Cardiac fibroblast (primary cell): ENCODE measurements at places on chromosomes 3 and 15.

- no peak for DNase-seq
Observed at GRCh38 chr3:126765187-126766069, 61.4 kb downstream of the CHCHD6 start.

DNA sequence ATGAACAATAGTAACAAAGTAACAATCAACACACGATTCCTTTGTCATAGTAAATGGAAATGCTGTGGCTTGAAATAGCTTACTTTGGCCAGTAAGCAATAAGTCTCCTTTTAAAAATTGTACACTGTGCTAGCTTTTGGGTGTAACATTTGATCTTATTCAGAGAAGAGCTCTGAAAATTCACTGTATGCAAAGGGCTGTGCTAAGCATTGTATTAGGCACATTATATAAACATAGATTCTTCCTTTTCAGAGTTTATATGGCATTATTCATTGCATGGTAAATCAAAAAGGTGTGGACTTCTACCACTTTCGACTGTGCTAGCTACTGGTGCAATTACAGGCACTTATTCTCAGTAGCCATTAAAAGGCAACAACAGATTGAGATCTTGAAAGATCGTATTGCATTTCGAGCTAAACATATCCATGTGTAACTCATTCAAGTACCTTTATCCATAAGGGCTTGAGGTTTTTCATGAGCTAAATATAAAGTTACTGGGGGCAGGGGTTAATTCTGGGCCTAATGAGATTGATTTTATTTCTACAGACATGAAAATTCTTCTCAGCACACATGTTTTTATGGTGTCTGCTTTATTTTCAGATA lies 246.8 kb downstream of the NR1D2 start:
- DNase-seq, result no peak

- DNase-seq, result no peak
Observed at GRCh38 chr3:97975466-97975865, 3.2 kb upstream of the RIOX2 start.

DNA sequence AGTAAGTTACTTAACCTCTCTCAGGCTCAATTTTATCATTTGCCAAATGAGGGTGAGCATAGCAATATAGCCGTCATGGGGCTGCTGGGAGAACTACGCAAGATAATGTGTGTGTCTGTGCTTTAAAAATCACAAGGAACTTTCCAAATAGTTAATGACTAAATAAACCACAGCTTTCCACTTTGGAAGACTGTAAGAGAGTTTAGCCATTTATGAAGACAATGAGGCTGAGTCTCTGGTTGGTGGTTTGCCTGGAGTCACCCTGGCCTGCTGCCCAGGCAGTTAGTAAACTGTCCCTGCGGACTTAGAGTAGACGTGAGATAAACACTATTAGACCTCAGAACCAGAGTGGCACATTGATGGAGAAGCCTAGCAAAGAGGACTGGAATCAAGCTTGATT lies 357.7 kb downstream of the CLSTN2 start:
- peak; percentile 46 for DNase-seq

- DNase-seq, result no peak
Observed at GRCh38 chr15:101047301-101047781, 128.2 kb downstream of the LRRK1 start.

DNA sequence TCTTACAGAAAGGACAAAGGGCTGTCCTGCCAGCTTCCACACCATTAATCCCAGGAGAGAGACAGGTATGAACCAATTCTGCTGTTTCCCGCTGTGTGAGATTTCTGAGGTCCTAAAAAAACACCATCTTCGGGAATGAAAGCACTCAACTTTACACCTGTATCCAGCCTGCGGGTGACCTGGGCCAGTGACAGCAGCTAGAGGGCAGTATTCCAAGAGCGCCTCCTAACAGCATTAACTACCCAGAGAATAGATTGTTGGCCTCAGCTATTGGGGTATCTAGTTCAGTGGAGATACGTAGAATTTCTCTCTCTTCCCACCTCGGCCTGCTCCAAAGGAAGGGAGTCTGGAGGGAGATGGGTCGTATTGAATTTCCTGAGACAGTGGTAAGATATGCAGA lies 55.1 kb downstream of the WDR76 start:
- peak; percentile 10 for DNase-seq

GRCh38 chr3:49469936-49470713 lies at the start of gene DAG1:
Gene DAG1 (plus strand): TSS chr3:49470267. CDS start chr3:49510535, 40,268 bp downstream.
- DNase-seq, result peak; percentile 95

- no peak for DNase-seq
Observed at GRCh38 chr15:34065941-34066340, 26.9 kb upstream of the AVEN start.

GRCh38 chr15:37291920-37292319 lies 191.6 kb upstream of the MEIS2 start:
- no peak for DNase-seq

DNA sequence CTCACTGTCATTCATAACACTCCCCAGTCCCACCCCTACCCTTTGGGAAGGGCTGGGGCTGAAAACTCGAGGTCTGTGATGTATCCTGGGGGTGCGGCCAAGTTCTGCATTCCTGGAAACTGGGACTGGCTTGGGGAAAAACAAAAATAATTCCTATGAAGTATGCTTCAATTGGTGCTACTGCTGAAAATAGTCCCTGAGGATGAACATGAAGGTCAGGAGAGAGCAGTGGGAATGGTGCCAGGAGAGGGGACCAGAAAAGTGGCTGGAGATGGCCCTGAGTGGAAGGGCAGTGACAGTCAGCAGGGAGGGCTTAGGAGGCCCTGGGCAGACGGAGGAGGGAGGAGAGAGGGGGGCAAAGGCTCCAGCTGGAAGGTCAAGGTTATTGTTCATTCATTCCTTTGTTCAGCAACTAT lies 4.8 kb upstream of the ISLR start:
- no peak for DNase-seq

GRCh38 chr3:153163756-153164550 lies 1.9 kb downstream of the RAP2B start:
- DNase-seq, result peak; percentile 22

- DNase-seq, result no peak
Observed at GRCh38 chr15:76059320-76060117, at the start of gene TMEM266. Gene TMEM266 (plus strand): TSS chr15:76059985. CDS start chr15:76134264, 74,279 bp downstream.

DNA sequence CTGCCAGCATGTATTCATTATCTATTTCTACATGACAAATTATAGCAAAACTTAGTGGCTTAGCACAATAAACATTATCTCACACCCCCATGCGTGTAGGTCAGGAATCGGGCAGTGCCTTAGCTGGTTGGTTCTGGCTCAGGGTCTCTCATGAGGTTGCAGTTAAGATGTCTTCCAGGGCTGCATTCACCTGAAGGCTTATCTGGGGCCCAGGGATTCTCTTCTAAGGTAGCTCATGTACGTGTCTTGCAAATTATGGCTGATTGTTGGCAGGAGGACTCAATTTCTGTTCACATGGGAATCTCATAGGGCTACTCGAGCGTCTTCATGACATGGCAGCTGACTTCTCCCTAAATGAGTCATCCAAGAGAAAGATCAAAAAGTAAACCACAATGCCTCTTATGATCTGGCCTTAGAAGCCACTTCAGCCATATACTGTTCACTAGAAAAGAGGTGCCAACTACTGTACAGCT lies 42.9 kb upstream of the TSC22D2 start:
- peak; percentile 79 for DNase-seq

- no peak for DNase-seq
Observed at GRCh38 chr3:126034481-126035361, 49.2 kb downstream of the SLC41A3 start.

DNA sequence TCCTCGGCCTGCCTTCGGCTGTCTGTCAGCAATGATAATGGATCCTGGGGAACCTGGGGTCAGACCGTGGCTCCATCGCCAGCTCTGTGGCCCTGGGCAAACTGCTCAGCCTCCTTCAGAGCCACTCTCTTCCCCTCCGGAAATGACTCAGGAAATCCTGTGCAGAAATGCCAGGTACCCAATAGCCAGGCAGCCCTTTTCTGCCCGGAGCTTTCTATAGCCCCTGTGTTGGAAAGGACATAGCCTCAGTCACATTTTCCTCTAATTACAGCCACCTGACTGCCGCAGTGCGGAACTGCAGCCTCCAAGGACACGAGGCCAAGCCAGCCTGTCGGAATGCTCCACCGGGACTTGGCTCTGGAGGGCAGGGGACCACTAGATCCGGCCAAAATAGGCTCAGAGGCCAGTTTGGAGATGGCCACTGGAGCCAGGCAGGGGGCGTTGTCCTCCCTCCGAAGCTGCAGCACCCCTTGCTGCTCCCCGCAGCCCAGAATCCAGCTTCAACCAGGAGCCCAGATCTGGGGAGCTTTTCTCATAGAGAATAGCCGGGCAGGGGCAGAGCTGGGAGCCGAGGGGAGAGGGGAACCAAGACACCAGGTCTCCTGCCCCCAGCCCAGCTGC lies 11.6 kb upstream of the ZXDC start:
- peak; percentile 31 for DNase-seq

DNA sequence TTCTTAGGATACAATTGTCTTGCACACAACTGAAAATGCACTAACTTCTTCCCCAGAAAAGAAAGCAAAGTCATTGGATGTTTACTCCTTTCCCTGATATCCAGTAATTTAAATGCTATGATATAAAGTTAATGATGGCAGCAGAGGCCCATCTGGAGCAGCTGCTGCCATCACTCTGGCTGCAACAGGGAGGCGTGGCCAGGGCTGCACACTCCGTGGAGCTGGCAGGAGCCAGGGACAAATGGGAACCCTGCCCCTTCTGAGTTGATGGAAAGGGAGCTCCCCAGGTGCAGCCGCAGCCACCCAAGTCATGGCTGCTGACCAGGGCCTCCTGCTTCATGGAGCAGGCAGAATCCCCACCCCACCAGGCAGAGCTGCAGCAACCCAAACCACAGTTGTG lies 72.6 kb upstream of the ALDH1A3 start:
- no peak for DNase-seq

GRCh38 chr3:121985846-121986245 lies 36.2 kb downstream of the ILDR1 start:
- no peak for DNase-seq

GRCh38 chr3:132638706-132639105 lies 20.9 kb downstream of the ACAD11 start:
- no peak for DNase-seq

- DNase-seq, result no peak
Observed at GRCh38 chr15:79844221-79844620, 52.6 kb downstream of the MTHFS start.

GRCh38 chr3:159273608-159274007 lies 471.8 kb downstream of the MFSD1 start:
- peak; percentile 52 for DNase-seq

DNA sequence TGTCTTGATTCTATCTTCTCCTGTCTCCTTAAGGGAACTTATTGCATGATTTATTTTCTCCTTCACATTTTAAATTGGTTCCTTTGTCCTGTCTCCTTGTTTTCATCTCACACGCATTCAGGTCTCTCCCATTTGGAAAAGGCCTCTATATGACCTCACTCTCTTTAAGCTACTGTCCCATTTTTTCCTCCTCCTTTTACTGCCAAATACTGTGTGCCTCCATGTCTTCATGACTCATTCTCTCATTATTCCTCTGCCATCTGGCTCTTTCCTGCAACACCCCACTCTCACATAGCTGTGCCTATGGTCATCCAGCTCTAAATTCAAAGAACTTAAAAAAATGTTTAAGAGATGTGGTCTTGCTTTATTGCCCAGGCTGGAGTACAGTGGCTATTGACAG lies 48.0 kb downstream of the TYRO3 start:
- DNase-seq, result peak; percentile 87

DNA sequence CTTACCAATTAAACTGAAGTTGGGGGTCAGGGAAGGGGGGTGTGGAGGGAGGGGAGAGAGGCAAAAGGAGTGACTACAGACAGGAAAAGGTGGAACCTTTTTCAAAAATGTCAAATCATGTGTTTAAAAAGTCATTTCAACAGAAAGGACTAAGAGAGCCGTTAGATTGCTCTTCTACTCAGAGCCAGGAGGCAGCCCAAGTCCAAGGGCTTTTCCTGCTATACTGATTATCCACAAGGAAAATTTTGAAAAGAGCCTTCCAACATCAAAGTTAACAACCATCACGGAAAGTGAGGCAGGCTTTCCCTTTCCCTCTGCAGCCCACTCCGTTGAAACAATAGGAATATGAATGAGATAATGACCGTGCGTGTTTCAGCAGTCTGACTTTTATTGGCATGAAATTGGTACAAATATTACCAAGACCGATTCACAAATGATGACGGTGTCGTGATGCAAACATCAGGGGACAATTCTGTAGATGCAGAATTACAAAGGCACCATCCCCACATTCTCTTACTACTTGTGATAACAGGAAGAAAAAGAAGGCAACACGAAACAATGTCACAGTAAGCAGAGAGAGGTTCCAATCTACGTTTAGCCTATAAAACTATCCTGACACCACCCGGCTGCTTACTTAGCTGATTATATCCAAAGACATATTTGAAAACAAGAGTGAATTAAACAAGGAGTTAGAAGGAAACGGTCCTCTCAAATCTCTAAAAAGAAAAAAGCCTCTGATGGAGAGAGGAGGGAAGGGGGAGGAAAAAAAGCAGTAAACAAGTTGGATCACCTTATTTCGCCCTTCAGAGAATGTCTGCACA lies 453.7 kb downstream of the FOXP1 start:
- peak; percentile 66 for DNase-seq

- peak; percentile 47 for DNase-seq
Observed at GRCh38 chr3:177195242-177195991, 1.9 kb downstream of the TBL1XR1 start.

- no peak for DNase-seq
Observed at GRCh38 chr3:197149-197827, 725 bp downstream of the CHL1 start.

- no peak for DNase-seq
Observed at GRCh38 chr3:17765819-17766472, 23.5 kb upstream of the TBC1D5 start.

- no peak for DNase-seq
Observed at GRCh38 chr3:67386451-67386850, 268.0 kb downstream of the SUCLG2 start.

GRCh38 chr15:91919014-91919534 lies 65.6 kb downstream of the SLCO3A1 start:
- no peak for DNase-seq
